Lung (tissue), 17 donors: ENCODE measurements at places on chromosomes 1 and 21. TPM values are rescaled to one million over a fixed set of nuclear protein-coding genes. Genes with fewer than 3 reads are reported as not detected.

KCNJ10 gene
- total RNA-seq = 0.37 TPM

PLA2G2F gene
- not detected for total RNA-seq

TRIM63 gene
- 0.31 TPM for total RNA-seq

TFF2 gene
- not detected for total RNA-seq

EFNA1 gene
- 111 TPM for total RNA-seq

TMEM269 gene
- total RNA-seq = 0.09 TPM

FLVCR1 gene
- total RNA-seq = 17.4 TPM

- DNase-seq = peak; percentile 91
Observed at GRCh38 chr1:246907472-246907871, 24.3 kb downstream of the AHCTF1 start.

DNA sequence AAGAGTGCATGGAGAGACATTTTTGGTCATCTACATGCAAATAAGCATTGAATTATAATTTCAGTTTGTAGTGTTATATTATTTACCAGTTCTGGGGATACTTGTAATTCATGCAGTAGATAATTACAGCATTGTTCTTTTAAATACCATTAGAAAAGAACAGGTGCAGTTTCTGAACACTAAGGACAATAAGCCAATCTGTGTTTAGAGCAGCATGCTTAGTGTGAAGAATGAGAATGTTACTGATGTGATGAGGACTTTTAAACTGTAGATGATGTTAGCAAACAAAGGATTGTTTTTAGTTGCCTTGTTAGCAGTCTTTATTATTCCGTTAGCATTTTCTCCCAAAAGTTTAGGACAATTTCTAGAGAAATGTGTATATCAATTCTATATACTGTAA lies 348.3 kb downstream of the BRINP3 start:
- no peak for DNase-seq

DNA sequence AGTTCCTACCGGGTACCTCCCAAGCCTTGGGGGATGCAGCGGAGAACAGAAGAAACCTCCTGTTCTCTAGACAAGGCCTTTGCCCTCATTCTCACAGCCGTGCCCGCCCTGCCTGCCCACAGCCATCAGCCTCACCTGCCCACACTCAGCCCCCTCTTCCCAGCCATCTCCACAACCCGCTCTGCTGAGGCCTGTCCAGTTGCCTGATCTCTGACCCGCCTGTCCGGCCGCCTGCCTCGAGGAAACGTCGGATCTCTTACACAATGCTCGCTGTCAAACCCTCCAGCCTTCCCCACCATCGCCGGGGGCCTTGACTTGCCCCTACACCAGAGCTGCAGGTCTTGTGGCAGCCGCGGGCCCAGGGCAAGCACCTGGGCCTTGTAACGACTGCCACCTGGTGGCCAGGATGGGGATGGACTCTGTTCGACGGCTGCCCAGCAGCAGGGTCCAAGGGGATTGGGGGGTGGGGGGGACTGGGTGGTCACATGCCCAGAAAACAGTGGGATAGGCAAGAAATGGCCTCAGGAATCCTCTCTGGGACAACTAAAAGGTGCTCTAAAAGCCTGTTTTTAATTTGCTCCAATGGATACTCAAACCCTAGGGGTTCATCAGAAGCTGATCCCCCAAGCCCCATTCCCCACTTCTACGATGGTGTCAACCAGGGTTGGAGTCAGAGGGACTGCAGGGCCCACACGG lies 31.0 kb downstream of the SLC45A1 start:
- peak; percentile 75 for DNase-seq

- DNase-seq = no peak
Observed at GRCh38 chr21:22444990-22445389, 1446.8 kb downstream of the NCAM2 start.

- DNase-seq = no peak
Observed at GRCh38 chr1:222392556-222392955, 155.3 kb downstream of the HHIPL2 start.

DNA sequence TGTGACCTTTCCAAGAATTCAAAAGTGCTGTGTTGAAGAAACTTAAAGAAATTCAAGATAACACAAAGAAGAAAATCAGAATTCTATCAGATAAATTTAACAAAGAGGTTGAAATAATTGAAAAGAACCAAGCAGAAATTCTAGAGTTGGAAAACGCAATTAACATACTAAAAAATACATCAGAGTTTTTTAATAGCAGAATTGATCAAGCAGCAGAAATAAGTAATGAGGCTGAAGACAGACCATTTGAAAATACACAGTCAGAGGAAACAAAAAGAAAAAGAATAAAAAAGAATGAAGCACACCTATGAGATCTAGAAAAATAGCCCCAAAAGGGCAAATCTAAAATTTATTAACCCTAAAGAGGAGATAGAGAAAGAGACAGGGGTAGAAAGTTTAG lies 218.1 kb upstream of the KAZN start:
- no peak for DNase-seq

DNA sequence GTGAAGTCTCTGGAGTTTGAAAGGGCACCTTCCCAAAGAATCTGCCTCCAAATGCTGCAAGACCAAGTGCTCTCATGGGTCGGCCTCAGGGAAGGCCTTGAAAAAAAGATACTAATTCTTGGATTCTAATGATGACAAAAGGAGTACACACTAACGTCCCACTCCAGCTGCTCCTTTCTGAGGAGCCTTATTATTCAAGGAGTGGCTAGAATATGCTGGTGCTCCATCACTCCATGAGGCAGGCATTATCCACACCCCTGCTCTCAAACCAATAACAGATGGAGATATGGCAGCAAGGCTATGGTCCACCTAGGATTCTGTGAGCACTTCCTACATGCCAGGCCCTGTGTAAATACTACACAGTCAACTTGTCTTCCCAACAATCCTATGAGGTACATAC lies 54.4 kb downstream of the FAM78B start:
- no peak for DNase-seq

DNA sequence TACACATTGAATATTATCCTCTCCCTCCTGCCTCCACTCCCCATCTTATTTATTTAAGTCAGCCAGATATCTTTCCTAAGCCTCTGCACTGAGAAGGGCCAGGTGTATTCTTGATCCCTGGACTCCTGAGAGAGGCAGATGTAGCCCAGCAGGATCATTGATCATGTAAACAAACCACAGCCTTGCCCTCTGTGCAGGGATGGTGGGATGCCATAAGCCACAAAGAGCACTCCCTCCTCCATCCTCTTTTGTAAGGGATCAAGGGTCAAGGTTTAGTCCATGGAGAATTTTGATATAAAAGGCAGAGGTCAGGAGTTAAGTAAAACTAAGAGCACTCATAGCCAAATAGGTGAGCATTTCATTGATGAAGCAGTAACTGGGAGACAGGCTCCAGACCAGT lies 17.3 kb downstream of the PHGDH start:
- DNase-seq = no peak

DNA sequence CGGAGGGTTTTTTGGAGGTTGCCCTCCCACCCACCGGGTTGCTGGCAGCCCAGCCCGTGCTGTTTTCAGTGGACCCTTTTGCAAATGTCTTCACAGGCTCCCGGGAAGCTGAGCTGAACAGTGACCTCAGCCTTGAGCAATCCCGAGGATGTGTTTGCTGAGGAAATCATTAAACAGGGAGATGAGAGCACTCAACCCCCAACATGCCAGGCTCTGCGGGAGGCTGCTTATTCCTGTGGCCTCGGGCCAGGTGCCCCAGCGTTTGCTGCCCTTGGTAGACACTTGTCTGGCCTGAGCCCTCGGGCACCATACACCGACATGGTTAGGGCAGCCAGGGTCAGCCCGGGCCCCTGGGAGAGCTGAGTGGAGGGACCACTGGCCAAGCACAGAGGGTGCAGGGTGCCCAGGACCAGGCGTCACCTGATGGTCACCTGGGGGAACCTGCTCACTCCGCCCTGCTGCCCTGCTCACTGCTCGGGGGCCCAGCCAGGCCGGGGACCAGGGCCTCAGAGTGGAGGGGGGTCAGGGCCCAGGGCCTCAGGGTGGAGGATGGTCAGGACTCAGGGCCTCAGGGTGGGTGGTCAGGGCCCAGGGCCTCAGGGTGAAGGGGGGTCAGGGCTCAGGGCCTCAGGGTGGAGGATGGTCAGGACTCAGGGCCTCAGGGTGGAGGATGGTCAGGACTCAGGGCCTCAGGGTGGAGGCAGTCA lies 42.5 kb upstream of the POFUT2 start:
- DNase-seq = peak; percentile 92

DNA sequence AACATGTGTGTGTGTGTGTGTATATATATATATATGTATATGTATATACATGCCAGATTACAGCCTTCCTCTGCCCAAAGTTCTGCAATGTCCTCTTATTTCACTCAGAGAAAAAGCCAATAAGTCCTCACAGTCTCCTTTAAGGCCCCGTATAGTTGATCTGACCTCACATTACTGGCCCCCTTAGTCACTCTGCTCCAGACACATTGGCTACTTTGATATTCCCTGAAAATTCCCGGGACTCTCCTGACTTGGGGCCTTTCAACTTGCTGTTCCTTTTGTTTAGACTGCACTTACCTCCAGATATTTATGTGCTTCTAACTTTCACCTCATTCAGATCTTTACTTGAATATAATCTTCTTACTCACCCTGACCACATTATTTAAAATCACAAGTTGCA lies 4.2 kb upstream of the BSDC1 start:
- DNase-seq = no peak

DNA sequence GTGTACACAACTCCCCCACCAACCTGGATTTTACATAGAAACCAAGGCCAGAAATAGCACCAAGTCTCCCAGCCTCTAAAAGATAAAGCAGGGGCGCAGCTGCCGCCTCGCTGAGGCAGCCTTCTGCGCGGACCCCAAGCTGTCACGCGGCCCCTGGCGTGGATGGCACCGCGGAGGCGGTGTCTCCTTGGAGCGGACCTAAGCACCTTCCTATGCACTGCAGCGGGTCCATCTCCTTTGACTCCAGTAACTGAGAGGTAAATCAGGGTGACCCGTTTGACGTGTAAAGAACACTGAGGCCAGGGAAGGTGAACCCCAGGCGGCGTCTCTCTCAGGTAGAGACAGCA lies 17.0 kb downstream of the ZNF697 start:
- DNase-seq = no peak

GRCh38 chr1:68223687-68224086 lies 8.6 kb downstream of the WLS start:
- no peak for DNase-seq

- DNase-seq = peak; percentile 73
Observed at GRCh38 chr1:107135463-107135862, 5.4 kb upstream of the NTNG1 start.

GRCh38 chr1:239718997-239719628 lies 332.7 kb downstream of the CHRM3 start:
- no peak for DNase-seq

GRCh38 chr1:236154671-236155398 lies 12.5 kb downstream of the GPR137B start:
- no peak for DNase-seq

DNA sequence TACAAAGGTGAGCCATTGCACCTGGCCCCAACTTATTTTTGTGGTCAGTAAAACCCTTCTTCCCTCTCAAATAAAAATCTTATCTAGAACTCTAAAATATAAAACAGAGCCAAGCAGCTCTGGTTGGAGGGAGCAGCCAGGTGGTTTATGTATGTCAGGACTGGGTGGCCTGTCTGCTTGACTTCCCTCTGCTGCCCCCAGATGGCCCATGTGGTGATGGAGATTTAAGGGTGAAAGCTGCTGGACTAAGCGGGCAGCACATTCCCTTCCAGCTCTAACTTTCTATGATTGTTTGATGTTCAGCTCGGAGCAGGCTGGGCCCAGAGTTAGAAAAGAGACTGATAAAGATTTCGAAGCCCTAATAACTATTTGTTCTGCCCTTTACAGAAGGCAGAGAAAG lies 11.9 kb upstream of the PAQR6 start:
- no peak for DNase-seq

GRCh38 chr1:115193046-115193828 lies 103.9 kb upstream of the TSPAN2 start:
- DNase-seq = no peak

DNA sequence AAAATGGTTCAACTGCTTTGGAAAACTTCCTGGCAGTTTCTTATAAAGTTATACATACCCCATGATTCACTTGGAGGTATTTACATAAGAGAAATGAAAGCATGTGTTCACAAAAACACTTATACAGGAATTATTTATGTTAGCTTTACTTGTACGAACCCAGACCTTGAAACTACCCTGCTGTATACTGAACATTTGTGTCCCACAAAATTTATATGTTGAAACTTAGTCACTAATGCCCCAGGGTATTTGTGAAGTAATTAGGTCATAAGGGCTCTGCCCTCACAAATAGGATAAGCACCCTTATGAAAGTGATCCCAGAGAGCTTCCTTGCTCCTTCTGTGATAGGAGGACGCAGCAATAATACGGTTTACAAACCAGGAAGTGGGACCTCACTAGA lies 42.7 kb upstream of the B3GALT2 start:
- no peak for DNase-seq

- no peak for DNase-seq
Observed at GRCh38 chr1:222653178-222653827, 35.4 kb downstream of the MIA3 start.

- peak; percentile 12 for DNase-seq
Observed at GRCh38 chr1:228283043-228283371, 75.2 kb downstream of the OBSCN start.

DNA sequence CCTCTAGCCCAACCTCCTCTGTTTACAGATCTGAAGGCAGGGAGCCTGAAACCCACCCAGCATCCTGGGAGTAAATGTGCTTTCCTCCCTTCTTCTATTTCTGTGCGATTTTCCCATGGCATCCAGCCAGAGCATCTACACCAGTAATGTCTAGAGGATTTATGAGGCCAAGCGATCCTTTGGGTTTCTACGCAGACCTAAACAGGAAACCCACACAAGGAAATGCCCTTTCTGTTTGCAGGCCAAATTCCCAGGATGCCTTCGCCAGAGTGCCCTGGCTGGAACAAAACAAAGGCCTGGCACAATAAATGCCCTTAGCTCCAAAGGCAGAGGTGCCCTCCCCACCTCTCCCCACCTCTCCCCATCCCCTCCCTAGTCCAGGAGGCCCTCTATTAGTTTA lies 110.5 kb upstream of the CDC42BPA start:
- DNase-seq = peak; percentile 56
